ENCODE measurements at places on chromosomes 3 and 15.

DNA sequence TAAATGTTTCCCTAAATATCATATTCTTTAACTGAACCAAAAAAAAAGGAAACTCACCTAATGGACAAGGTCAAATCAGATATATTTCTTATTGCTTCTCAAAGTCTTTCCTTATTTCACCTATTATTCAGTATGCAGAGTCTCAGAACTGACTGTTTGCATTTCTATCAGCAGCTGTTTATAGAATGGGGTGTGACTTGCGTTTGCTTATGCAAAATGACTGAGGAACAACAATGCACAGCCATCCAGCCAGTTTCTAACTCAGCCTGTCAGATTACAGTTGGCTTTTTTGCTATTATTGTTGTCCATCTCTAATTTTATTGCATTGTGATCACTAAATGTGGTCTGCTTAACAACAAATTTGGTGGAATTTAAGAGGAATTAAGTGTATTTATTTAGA lies 40.7 kb downstream of the RAB27A start:
- DNase-seq, result no peak

DNA sequence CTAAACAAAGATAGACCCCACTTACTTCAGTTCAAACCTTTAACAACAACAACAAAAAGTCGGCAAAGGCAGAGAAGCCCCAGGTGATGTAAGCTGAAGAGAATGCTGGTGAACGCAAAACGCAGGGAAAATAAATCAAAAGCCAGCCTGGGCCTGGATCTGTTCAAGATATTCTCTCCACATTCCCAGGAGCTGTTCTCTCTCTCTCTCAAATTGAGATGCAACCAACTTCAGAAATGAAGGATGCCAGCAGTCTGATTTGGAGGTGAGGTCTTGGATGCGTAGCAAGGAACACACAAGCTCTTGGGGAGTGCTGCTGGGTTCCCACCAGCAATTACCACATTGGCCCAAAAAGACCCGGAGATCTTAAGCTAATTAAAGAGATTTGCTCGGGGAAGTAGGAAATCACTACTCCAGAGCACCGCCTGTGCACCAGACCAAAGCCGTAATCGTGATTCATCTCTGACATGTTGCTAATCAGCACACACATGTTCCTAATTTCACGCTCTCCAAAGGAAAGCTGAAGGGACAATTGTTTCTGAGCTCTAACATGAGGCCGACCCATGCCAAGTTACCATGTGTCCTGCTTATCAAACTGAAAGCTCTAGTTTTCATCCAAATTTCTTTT lies 37.1 kb downstream of the IL17RD start:
- no peak for DNase-seq

DNA sequence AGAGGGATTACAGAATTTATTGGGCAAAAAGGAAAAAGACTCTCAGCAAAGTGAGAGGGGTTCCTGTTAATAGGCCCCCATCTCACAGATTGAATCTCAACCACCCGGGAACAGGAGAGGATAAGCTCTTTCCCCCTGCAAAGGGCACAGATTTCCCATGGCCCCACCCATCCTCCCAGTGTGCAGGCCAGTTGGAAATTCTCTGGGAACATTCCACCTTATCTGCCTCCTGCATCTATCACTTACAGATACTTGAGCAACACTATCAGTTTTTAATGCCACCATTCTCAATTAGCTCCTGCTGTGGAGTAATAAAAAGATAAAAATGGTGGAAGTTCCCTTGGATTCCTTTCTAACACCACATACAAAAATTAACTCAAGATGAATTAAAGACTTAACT lies 350.0 kb upstream of the BCHE start:
- no peak for DNase-seq

DNA sequence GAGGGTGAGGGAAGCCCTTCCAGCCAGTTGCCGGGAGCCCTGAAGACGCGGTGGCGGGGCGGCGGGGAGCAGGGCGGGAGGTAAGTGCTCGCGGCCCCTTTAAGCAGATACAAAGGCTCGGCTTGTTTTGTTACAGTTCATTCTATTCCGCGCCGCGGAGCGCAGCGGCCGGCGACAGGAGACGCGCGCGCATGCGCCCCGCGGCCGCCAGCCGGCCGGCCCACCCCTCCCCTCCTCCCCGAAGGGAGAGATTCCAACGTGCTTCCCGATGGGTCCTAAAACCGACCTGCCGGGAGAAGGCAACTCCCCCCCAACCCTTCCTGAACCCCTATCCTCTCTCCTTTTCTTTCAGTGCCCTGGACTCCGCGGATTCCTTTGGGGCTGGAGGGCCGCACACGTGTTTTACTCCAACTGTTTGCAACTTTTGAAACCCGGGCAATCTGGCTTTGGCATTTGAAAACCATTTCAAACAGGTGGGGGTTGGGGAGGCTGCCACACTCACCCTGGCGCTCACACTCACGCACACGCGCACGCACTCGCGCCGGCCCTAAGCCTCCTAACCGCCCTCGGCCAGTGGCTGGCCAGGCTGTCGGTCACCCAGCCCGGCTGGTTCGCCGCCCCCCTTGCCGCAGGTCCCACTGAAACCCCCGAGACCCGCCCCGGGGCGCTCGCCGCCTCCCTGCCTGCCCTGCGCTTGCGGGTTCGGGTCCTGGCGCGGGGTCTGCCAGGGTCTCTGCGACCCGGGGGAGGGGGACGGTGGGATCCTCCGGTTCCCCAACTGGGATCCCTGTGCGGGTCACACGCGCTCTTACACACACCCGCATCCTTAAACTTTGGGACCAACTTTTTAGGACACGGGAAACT lies at the start of gene MAGI1:
TSS of gene MAGI1 (minus strand) at position 193 of the 864 bp plus-strand sequence. CDS start 610 bp downstream, outside the sequence.
- DNase-seq, result peak; percentile 25

DNA sequence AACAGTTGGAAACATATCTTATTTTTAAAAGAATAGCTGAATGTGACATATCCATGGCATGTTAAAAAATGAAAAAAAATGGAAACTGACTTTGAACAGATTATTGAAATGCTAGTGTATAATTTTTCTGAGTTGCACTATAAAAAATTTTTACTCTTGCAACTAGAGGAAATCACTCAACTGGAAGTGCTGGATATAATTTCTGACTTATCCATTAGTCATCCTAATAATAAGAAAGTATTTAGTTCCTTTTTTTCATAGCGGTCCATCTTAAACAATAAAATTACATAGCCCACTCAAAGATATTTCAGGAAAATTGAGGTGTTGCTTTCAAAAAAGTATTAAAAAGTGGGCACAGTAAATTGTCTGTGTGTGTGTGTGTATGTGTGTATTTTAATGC lies 80.7 kb downstream of the MBNL1 start:
- DNase-seq, result no peak

GRCh38 chr15:45201557-45201859 lies 13.7 kb upstream of the SHF start:
- DNase-seq, result no peak

DNA sequence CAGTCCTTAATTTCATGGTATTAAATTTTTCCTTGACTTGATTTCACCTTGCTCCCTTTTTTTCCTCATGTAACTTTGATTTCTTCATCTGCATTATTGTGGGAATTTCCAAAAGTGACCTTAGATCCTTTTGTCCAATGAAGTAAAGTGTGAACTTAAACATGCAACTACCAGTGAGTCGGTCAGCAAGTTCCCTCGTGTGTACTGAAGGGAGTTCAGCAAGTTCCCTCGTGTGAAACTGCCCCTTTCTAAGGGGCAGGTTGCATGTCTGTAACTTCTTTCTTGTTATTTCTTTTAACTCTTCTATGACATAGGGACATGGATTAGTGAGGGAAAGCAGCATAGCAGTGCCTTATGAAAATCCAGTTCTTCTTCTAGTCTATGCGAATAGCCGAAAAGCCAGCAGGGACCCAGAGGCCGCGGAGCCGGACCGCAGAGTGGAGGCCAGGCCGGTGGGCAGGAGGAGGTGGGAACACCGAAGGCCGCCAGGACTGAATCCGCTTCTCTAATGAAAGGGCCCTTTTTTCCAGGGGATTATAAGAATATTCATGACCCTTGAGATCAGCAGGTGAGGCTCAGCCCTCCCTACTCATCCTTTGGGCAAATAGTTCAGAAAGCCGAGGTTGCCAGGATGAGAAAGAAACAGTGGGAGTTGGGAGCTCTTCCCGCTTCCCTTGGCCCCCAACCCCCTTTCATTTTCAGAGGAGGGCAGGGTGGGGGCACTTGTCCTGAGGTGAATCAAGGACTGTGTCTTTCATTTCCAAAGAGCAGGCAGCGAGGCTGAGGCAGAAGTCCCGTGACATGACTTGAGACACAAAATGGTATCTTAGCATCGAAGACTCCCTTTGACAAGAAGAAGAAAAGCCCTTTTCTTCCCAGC lies 117.5 kb downstream of the OPA1 start:
- no peak for DNase-seq

- peak; percentile 53 for DNase-seq
These were observed 4.8 kb upstream of the FBXW12 start for GRCh38 chr3:48367201-48367600.

- DNase-seq, result no peak
These were observed 68.9 kb downstream of the ST8SIA2 start for GRCh38 chr15:92462424-92463125.

DNA sequence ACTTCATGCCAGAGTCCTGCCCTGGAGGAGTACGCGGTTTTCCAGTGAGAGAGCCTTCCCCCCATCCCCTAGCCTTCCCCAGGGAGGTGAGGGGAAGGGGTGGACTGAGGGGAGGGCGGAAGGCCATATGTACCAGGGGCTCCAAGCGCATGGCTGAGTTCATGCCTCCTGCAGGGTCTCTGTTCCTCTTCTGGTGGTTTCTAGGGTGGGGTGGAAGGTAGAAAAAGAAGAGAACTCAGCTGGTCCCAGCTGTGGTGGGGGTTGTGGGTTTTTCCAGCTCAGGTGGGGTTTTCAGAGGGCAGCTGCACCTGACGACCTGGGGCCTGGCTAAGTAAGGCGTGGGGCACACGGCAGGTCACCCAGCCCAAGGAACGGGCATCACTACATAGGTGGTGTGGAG lies 10.7 kb upstream of the IQSEC1 start:
- no peak for DNase-seq

- DNase-seq, result no peak
These were observed 39.6 kb downstream of the SLC25A26 start for GRCh38 chr3:66260431-66260830.

GRCh38 chr3:177440456-177441104 lies 243.3 kb upstream of the TBL1XR1 start:
- DNase-seq, result peak; percentile 89

- DNase-seq, result no peak
These were observed 4.5 kb upstream of the TKT start for GRCh38 chr3:53260286-53260785.

GRCh38 chr15:89002281-89002761 lies 85.9 kb upstream of the ABHD2 start:
- DNase-seq, result no peak

GRCh38 chr3:54780336-54780735 lies 147.5 kb downstream of the LRTM1 start:
- DNase-seq, result no peak

GRCh38 chr3:107913701-107914100 lies 177.1 kb downstream of the CD47 start:
- DNase-seq, result no peak

- DNase-seq, result no peak
These were observed 139.7 kb downstream of the CD47 start for GRCh38 chr3:107951126-107951525.

GRCh38 chr3:179842061-179842460 lies 189.2 kb downstream of the USP13 start:
- no peak for DNase-seq

DNA sequence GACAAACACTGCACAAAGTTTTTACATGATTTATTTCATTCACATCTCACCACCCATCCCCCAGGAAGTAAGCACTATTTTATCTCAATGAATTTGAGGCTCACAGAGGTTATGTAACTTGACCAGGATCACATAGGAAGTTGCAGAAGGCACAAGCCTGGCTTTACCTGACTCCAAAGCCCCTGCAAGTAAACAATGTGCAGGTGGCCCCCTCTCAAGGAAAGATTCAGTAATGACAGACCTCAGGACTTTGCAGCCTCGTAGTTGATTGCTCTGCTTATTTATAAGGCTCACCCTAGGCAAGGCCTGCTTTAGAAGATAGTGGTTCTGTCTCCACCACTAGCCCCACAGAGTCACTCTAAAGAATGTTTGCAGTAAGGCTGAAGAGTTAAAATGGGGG lies 79.8 kb upstream of the MDFIC2 start:
- DNase-seq, result no peak

GRCh38 chr3:132135628-132136333 lies 101.0 kb upstream of the CPNE4 start:
- no peak for DNase-seq

DNA sequence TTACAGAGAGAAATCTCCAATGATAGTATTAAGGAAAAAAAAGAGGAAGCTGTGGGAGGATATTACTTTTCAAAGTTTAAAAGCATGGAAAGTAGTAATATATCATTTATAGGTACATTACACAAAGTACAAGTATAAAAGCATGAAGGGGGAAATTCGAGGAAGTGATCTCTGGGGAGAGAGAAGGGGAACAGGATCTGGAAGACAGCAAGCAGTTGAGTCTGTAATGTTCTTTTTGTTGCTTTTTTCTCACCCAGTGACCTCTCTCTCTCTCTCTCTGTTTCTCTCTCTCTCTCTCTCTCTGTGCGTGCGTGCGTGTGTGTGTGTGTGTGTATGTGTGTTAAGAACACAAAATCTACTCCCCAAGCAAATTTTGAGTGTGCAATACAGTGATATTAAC lies 10.2 kb downstream of the C3orf20 start:
- no peak for DNase-seq

DNA sequence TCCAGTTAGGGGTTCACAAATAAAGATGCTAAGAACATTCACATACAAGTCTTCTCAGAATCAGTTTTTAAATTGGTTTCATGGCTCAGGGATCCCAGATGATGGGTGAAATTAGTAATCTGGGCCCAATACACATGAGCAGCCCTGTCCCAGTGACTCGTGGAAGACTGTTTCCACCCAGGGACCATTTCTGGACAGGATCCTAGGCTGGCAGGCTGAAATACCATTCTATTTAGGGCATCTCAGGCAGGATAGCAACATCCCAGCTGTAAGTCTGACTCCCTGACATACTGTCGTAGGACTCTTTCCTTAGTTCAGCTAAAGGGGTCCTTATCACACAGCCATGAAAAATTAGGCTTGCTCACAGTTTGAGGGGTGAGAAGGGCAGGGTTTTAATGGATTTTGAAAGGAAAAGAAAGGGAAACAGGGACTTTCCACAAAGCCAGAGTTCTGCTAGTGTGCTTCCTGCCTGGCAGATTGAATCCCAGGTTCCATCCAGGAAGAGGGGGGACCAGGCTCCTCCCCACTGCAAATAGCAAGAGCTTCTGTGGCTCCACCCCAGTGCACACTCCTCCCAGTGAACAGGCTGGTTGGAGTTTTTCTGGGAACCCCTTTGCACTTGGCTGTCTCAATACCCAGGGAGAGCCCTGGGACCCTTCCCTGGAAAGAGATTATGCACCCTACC lies 41.3 kb upstream of the LYZL4 start:
- no peak for DNase-seq

- DNase-seq, result no peak
These were observed 111.3 kb downstream of the AKAP13 start for GRCh38 chr15:85491691-85492090.

GRCh38 chr3:106457281-106458180 lies 588.7 kb upstream of the CBLB start:
- peak; percentile 79 for DNase-seq

GRCh38 chr3:180700941-180701340 lies 21.7 kb upstream of the CCDC39 start:
- DNase-seq, result no peak

Measured in NCI-H1694 treated with DMSO at 0.1 percent for 48 hours (cell line).